ENCODE measurements at places on chromosomes 5 and 9.

GRCh38 chr5:136034492-136034891 lies 5.7 kb downstream of the TGFBI start:
- DNase-seq = no peak

- no peak for DNase-seq
Measured at GRCh38 chr5:12861886-12862654, 957.8 kb upstream of the CTNND2 start.

- DNase-seq = no peak
Measured at GRCh38 chr9:74521009-74521408, 23.9 kb downstream of the RORB start.

- no peak for DNase-seq
Measured at GRCh38 chr5:50553560-50553984, 112.5 kb upstream of the EMB start.

DNA sequence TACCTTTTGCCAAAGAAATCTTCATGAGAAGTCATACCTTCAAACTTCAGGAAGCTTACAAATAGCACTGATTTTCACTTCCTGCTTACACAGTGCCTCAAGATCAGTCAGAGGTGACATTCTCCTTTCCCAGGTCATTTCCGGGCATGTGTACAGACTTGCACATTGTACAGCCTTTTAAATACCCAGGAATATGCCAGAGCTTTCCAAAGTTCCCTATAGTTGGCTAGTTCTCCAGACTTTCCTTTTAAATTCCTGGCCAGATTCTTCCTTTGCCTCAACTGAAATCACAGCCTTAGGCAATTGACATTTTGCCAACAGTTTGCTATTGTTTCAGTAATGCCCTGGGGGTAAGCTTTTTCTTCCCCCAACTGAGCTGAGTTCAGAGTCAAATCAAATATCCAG lies 47.2 kb downstream of the RFX3 start:
- DNase-seq = no peak
